Skeletal muscle cell (primary cell): ENCODE measurements at places on chromosomes 16 and 17.
A peak's percentile ranks its signal among the peaks of the same experiment; 100 is the strongest.

GRCh38 chr17:67753026-67753425 lies 35.3 kb downstream of the NOL11 start:
- no peak for DNase-seq

- DNase-seq, result no peak
Observed at GRCh38 chr17:74198694-74199093, 4.8 kb upstream of the RPL38 start.

- DNase-seq, result no peak
Observed at GRCh38 chr17:47618410-47618809, 31.3 kb upstream of the KPNB1 start.

GRCh38 chr16:30740364-30741251 lies 7.6 kb upstream of the PHKG2 start:
- no peak for DNase-seq

GRCh38 chr16:15490123-15490711 lies 55.8 kb downstream of the BMERB1 start:
- no peak for DNase-seq

DNA sequence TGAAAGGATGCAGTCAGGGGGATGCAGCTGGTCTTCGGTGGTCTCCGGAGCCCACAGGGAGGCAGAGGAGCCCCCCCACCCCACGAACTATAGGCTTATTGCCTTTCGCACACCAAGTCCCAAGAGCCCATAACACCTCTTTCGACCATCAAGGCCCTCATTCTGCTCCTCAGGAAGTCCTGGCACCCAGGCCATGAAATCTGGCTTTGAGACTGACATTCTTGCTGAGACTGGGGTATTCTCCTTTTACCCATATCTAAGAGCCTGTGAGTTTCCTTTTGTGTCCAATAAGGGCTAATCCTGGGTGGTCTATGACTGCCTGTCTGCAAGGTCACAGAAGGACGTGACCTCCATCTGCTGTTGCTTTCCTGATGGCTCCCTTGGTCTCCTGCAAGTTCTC lies 6.4 kb upstream of the ARL4D start:
- no peak for DNase-seq

- DNase-seq, result no peak
Observed at GRCh38 chr17:77909236-77909635, 49.3 kb upstream of the TNRC6C start.

DNA sequence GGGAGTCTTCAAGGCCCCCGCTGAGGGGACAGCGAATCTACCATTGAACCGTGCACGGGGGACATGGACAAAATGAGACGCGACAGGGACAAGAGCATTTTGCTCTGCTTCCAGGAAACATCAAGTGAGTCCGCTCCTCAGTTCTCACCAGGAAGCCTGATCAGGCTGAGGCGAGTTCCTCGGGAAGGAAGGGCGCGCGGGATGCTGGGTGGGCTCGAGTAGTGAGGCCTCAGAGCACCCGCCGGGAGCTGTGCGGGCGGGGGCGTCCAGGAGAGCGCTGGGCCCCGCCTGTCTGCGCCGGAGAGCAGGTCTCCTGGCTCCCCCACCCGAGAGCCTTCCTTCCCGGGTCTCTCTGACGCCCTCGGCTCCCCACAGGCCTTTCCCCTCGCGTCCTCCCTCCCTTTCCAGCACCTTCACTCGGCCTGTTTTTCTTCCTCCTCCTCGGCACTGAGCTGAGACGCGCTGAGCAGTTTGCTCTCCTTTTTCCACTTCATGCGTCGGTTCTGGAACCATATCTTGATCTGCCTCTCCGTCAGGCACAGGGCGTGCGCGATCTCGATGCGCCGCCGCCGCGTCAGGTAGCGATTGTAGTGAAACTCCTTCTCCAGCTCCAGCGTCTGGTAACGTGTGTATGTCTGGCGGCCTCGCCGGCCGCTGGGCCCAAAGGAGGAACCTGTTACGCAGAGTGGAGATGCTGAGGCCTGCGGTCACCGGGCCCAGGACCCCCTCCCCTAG lies 2.6 kb upstream of the HOXB5 start:
- DNase-seq, result no peak

- no peak for DNase-seq
Observed at GRCh38 chr17:76357597-76358158, 4.0 kb upstream of the PRPSAP1 start.

DNA sequence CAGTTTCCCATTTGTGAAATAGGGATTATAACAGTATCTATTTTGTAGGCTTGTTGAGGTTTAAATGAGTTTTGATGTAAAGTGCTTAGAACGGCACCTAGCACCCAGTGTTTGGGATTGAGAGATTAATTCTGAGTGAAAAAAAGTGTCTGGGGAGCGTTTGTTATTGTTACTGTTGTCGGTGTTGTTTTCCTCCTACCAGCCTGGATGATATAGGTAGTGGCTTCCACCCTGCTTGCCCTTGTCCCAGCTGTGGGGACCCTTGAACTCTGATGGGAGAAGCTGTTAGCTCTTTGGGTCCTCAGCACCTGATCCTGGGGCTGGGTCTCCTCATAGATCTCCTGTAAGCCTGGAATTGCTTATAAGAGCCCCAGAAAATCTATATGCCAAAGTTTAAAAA lies 4.9 kb downstream of the FMNL1 start:
- DNase-seq, result no peak

- no peak for DNase-seq
Observed at GRCh38 chr16:89161763-89162713, 9.5 kb upstream of the CDH15 start.

- no peak for DNase-seq
Observed at GRCh38 chr17:7356756-7357155, 1.8 kb downstream of the TMEM95 start.

DNA sequence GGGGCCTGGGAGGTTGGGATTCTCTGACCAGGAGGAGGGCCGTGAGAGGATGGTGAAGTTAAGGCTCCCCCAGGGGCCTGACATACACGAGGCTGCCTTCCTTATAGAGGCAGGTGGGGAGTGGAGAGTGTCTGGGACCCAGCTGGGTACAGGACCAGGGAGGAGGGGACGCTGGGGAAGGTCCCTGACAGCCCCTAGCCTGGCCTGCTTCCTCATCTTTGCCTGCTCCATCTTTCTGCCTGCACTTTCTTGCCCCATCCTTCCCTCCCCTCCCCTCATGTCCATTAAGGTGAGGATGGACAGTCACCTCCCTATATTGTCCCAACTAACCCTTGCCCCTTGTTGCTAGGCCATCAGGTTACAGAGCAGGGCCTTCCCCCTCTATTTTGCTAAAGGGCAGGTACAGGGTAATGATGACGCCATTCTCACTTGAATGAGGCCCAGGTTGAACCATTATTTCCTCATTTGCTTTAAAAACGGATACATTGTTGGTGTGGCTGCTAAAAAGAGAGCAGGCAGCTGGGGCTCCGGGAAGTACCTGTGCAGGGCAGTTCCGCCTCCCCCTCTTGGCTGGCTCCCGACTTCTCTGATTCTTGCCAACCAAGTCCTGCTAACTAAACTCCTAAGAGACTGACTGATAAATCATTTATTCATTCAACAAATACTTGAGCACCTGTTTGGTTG lies 1.3 kb downstream of the C17orf99 start:
- DNase-seq, result no peak

DNA sequence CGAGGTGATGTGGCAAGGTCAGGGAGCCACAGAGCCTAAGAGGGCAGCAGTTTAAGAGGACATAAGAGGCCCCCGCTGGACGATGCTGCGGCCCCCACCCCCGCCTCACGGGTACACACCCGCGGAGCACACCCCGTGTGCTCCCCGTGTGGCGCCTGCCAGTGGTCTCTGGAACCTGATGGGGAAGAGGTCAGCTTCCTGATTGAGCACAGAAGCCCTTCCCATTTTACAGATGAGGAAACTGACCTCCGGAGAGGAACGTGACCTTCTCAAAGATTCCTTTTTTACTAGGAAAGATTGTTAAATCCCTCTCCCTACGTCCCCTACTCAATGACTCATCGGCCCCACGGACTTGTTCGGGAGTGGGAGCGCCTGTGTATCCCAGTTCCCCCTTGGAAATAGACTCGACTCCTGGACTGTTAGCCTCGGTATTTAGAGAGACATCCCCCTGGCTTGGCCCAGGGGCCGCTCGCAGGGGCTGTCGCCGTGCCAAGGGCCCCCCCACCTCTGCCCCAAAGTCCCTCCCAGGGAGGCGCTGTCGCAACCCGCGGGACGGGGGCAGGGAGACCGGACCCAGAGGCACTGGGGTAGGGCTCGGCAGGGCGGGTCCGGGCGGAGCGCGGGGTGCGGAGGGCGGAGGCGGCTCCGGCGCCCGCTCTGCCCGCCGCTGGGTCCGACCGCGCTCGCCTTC lies at the start of gene ABCC3:
ABCC3 (plus strand) TSS at position 658 of the 691 bp plus-strand sequence. CDS start 56 bp downstream, outside the sequence.
- DNase-seq, result no peak

DNA sequence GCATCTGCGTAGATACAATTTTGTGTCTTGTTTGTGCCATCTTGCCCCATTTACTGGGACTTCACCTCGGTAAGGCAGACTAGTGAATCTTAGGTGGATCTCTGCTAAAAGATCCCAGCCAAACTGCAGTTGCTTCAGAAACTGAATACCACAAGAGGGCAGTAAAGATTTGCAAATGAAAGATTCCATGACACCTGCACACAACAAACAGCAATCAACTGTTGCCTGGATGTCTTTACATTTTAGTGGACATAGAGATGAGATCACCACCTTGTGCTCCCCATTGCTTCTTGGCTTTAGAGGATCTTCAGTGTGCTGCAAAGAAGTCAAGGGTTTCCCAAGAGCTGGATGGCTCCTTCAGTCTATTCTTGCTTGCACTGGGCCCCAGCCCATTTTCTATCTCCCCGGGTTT lies 119.2 kb upstream of the CACNG5 start:
- DNase-seq, result no peak

- DNase-seq, result no peak
Observed at GRCh38 chr16:1698680-1699079, 7.3 kb upstream of the MAPK8IP3 start.

DNA sequence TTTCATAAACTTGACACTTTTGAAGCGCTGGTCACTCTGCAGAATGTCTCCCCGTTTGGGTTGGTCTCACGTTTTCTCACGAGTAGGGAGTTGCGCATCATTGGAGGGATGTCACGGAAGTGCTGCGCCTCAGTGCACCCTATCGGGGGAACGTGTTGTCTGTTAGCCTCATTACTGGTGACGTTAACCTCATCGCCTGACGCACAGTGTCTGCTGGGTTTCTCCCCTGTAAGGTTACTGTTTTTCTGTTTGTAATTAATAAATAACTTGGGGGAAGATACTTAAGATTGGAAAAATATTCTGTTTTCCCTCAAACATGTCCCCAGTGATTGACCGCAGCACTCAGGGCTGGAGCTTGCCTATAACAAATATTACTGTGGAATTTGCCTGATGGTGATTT lies 26.7 kb downstream of the VAC14 start:
- no peak for DNase-seq

GRCh38 chr17:3888343-3889171 lies 4.3 kb downstream of the CAMKK1 start:
- DNase-seq, result peak; percentile 93

- DNase-seq, result peak; percentile 39
Observed at GRCh38 chr17:63150994-63151464, 185.0 kb downstream of the TANC2 start.
